ENCODE measurements at places on chromosomes 16 and 17.
A peak's percentile ranks its signal among the peaks of the same experiment; 100 is the strongest.

- no peak for DNase-seq
Observed at GRCh38 chr16:142405-142967, 4.0 kb upstream of the NPRL3 start.

DNA sequence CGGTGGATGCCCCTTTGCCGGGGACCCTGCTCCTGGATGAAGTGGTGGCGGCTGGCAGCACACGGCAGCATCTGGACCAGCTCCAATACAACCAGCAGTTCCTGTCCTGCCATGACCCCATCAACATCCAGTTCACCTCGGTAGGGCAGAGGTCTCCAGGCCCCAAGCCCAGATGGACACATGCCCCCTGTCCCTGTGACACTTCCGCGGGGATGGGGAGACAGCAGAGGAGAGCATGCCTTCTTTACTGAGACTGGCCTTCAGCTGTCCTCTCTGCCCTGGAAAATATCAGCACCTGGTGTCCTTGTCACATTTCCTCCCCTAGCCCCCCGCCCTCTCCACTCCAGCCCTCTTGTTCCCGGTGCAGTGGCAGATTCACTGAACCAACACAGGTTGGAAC is 6.2 kb downstream of the CHAD start:
- no peak for DNase-seq

GRCh38 chr17:49832840-49833599 is 14.8 kb downstream of the TAC4 start:
- peak; percentile 94 for DNase-seq

DNA sequence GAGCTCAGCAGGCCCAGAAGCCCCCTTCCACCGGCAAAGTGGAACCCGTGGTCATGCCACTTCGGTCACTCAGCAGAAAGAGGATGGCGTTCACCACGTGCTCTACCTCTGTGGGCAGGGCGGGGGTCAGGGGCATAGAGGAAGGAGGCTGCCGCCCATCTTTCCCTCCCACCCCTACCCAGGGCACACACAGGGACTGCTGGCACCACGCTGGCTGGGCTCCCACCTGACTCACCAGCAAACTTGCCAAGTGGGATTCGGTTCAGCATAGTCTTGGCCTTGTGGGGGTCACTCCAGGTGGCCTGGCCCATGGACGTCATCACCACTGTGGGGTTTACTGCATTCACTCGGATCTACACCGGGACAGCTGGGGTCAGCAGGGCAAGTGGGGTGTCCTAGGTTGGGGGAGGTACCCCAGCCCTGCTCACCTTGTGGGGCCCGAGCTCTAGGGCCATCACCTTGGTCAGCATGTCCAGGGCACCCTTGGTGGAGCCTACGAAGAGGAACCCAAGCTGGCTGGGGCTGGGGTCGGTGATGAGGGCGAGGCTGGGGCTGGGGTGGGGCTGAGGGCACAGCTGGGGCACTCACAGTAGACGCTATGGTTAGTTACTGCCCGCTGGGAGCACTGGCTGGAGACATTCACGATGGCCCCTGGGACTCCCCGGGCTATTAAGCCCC is 1.4 kb downstream of the DCXR start:
- DNase-seq = no peak

GRCh38 chr16:67430977-67431774 is at the start of gene HSD11B2:
TSS of gene HSD11B2 (plus strand) at chr16:67431121. CDS start at chr16:67431249, 128 bp downstream.
- DNase-seq = peak; percentile 62

DNA sequence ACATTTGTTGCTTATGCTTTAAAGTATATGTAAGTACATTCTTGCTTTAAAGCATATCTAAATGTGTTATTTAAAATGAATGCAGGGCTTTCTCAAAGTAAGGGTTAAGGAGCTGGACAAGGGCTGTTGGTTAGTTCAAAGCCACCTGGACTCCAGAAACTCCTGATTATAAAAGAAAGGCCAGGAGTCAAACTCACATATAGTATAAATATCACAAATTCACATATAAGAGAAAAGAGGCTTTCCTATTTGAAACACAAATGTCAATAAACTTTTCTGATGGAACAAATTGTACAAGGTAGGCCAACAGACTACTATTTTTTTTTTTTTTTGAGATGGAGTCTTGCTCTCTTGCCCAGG is 84.5 kb upstream of the CORO6 start:
- DNase-seq = no peak

DNA sequence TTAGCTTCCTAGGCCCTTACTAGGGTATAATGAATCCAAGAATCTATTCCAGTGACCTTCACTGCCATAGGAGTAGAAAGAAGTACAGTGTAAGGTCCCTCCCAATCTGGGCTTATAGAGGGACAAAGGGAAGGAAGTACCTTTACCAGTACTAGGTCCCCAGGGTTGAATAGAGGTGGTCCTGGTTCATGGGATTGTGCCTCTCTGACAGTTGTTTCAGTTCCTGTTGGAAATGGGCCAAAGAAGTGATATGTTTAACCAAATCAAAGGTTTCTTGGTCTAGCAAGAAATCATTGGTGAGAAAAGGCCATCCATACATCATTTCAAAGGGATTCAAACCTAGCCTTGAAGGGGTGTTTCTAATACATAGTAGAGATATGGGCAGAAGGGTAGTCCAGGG is 16.0 kb upstream of the ZNHIT3 start:
- DNase-seq = no peak

GRCh38 chr16:62596584-62596983 is 560.3 kb upstream of the CDH8 start:
- DNase-seq = no peak

All from lung microvascular endothelial cell (primary cell).